ENCODE measurements at places on chromosomes 16 and 17. TPM values are rescaled to one million over a fixed set of nuclear protein-coding genes. Genes with fewer than 3 reads are reported as not detected.

- peak; percentile 90 for DNase-seq
Observed at GRCh38 chr16:75305364-75306098, 54.1 kb upstream of the BCAR1 start.

PSMC3IP gene
- 3.9 TPM for total RNA-seq

DNA sequence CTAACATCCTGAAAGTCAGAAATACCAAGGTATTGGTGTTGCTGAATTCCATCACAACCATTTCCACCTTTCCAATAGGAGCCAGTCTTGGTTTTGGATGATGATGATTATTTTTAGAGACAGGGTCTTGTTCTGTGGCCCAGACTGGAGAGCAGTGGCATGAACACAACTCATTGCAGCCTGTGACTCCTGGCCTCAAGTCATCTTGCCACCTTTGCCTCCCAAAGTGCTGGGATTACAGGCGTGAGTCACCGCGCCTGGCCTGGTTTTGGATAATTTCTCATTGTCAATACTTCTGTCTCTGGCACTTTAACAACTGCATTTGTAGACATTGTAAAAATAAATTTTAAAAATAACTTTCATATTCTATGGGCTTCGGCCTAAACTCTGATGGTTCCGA lies 22.6 kb downstream of the STAT5B start:
- DNase-seq = no peak

DNA sequence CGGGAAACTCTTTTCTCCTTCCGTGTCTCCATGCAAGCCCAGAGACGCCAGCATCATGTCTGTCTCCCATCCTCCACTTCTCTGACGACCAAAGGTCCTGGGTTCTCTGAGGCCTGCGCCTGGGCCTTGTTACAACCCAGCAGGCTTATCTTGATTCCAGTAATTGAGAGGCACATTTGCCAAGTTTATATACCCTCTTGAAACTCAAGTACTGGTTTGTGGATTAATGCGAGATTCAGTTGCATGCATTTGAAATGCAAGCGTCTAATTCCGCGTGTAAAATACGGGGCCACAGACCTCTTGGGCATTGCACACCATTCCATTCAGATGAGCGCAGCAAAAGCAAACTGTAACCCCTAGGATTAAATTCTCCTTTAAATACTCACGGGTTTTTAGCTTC lies 28.7 kb upstream of the CRISPLD2 start:
- DNase-seq = no peak

DNA sequence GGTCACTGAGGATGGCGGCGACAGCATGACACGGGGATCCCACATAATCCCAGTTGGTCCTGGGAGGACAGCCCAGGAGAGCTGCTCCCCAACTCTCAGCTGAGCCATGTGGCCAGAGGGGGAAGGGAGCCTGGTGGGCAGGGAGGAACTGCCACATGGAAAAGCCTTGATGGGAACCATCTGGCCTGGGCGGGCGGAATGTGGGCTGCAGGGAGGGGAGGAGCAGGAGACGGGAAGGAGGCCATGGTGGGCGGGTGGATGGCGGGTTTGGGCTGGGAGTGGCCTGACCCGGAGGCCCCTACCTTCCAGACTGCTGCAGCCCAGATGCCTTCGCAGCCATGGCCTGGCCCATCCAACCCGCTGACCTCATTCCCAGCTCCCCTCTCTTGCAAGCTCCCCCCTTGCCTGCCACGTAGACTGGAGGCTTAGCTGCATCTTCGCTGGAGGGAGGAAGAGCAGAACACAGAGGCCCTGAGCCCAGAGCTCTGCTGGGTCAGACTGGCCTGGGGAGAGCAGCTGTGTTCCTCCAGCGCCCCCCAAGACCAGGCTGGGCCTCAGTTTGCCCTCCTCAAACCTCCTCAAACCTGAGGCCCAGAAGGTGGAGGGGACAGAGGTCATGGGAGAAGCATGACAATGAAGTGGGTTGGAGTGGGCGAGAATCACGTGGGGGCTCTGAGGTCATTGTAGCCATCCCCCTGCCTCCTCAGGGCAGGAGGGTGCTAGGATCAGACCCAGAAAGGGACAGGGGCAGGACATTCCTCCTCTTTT lies 8.2 kb upstream of the COL1A1 start:
- DNase-seq = peak; percentile 96

GRCh38 chr17:55454906-55455474 lies 33.4 kb upstream of the MMD start:
- DNase-seq = no peak

DNA sequence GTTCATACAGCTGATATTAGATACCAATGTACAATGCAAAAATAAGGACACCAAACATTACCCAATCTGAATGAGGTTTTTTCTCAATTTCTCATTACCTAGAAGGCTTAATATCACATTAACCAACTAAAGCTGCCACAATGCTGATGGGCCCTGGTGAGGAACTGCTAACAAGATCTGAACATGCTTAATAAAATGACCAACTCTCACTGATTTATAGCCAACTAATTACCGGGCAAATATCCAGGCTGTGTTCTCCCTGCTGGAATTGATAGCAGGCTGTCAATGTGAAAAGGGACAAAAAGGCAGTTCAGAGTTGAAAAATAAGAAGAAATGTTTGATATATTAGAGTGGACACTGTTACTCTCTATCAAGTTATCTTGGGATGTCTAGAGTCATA lies 124.6 kb downstream of the TOX3 start:
- no peak for DNase-seq

DNA sequence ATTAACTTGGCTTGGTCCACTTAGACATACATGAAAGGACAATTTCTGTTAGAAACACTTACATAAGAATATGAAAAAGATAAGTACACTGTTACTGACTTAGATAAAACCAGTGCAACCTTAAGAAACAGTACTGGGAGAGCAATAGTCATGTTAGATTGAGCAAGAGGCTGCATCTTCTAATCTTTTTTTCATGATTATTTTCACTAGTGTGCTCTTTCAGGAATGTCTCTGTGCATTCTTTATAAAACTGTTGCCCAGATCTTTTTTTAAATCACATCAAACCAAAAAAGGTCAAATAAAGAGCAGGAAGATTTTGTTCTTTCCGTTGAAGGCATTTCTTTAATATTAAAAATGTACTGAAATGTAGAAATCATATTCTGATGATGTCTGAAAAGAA lies 100.7 kb upstream of the AXIN2 start:
- no peak for DNase-seq

- DNase-seq = no peak
Observed at GRCh38 chr16:85765211-85765610, 14.3 kb upstream of the C16orf74 start.

- no peak for DNase-seq
Observed at GRCh38 chr16:79136955-79137354, 463.6 kb downstream of the MAF start.

DNA sequence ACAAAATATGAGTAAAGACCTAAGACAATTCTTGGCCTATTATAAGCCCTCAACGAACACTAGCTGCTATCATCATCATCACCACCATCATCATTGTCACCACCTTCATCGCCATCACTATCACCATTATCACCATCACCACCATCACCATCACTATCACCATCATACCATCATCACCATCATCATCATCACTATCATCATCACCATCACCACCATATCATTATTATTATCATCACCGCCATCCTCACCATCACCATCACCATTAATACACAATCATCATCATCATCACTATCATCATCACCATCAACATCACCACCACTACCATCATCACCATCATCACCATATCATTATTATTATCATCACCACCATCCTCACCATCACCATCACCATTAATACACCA lies 82.5 kb downstream of the RGS9 start:
- no peak for DNase-seq

PLA2G15 gene
- 28.4 TPM for total RNA-seq

ERN2 gene
- total RNA-seq = not detected

MEIOB gene
- not detected for total RNA-seq

DNA sequence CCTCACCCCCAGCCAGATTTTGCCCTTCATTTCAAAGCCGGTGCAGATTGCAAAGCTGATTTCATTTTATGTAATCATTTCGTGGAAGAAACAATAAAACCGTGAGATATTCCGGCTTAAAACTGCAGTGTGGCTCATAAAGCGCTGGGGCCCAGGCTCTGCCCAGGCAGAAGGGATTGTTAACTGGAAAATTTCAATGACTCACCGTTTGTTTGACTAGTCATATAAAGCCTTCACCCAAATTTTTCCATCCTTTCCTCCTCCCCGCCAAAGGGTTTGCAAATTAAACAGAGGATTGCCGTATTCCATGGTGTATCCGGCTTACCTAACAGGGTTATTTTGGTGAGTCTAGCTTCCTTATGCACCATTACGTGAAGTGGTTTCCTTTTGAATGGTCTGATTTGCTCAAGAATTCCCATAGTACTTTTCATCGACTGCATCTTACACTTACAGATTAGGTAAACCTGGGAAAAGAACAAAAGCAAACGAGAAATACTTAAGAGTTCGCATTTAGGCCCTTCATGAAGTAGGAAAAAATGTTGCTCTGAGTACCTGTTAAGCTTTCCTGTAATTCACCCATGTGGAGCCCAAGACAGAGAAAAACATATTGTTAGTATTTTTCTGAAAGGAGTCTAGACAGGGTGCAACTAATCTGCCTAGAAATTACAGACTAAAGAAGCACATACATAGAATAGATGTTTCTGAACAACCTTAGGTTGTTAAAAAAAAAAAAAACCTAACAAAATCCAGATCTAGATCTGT lies 949 bp upstream of the GSPT1 start:
- DNase-seq = no peak

DNA sequence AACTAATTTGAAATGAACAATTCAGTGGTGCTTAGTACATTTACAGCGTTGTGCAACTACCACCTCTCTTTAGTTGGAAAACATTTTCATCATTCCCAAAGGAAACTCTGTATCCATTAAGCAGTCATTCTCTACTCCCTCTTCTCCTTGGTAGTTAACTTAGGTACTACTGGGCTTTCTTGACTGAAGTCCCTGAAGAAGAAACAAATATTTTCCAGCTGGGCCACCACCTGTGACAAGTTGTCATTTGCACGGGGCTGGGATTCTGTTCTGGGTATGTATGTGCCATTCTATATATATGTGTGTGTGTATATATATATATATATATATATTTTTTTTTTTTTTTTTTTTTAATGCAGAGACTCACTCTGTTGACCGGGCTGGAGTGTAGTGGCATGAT lies 15.4 kb upstream of the RMI2 start:
- no peak for DNase-seq

DNA sequence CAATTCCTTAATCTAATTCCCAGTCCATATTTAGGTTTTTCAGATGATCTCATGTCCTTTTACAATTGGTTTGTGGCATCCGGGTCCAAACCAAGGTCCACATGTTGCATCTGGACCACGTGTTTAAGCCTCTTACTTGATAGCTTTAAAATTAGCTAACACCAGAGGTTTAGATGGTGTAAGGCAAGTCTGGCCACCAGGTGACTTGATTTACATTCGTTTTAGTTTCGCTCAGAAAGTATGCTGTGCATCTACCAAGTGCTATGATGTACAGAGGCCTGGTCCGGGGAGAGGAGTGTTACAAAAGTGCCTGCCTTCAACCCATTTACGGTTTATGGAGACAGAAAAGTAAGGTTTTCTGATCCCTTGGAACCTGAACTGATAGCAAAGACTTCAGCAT lies 878 bp upstream of the DNAJA2 start:
- no peak for DNase-seq

- DNase-seq = no peak
Observed at GRCh38 chr16:81634380-81635062, 144.6 kb upstream of the PLCG2 start.

- DNase-seq = no peak
Observed at GRCh38 chr16:66936462-66936861, 1.1 kb downstream of the CES2 start.

DNA sequence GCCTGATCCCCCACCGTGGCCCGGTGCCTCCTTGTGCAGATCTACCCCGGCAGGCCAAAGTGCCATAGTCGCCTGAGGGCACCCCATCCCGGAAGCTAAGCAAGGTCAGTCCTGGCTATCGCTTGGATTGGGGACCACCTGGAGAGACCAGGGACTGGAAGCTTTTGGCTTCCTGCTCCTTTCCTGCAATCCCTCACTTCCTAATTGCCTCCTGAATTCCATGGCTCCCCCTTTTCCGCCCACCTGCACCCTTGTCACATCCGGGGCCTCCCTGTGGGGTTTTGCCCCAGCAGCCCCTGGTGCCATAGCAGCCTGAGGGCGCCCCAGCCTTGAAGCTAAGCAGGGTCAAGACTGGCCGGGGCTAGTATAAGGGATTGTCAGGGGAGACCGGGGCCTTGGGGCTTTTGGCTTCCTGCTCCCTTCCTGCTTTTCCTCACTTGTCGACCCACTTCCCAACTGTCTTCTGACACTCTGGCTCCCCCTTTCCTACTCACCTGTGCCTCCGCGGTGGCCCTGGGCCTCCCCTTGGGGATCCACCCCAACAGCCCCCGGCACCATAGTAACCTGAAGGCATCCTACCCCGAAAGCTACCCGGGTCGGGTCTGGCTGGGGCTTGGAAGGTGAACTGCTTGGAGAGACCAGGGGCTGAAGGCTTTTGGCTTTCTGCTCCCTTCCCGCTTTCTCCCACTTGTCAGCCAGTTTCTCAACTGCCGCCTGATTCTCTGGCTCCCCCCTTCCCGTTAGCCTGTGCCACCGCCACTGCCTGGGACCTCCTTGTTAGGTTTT lies 2293.6 kb downstream of the TP53TG3F start:
- DNase-seq = no peak

ALDH3A1 gene
- total RNA-seq = 0.27 TPM

GRCh38 chr17:77869665-77870132 lies 88.8 kb upstream of the TNRC6C start:
- DNase-seq = peak; percentile 68

GRCh38 chr17:43609613-43610385 lies 51.9 kb downstream of the MEOX1 start:
- DNase-seq = no peak

DNA sequence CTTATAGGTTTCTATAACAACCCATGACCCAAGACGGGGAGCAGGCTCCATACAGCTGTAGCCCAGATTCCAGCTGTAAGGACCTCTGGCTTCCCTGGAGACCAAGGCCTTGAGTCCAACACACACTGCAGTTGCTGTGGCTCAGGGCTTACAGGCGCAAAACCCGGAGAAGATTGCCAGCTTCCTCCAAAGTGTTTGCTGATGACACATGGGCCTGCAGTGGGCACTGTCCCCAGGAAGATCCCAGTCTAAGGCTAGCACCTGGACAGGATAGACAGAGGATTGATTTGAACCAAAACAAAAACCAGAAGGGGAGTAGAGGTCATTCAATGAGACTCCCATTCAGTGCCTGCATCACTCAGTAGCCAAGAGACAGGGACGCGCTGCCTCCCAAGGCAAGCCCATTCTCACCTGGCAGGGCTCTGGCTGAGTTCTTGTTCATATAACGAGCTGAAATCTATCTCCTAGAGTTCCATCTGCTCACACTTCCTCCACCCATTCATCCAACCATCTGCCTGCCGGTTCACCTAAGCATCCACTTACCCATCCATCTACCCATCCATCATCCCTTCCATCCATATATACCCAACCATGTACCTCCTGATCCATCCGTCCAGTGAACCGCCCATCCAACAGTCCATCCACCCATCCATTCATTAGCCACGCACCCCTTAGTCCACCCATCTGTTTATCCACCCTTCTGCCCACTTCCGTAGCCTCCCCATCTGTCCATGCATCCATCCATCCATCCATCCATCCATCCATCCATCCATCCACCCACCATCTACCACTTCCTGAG lies 10.2 kb downstream of the RAB11FIP4 start:
- DNase-seq = no peak
